GM10248 (cell line): ENCODE measurements at places on chromosomes 11 and 22.

GRCh38 chr11:3809624-3809928, 1.2 kb downstream of the PGAP2 start:
- DNase-seq: no peak

- DNase-seq: no peak
Measured at GRCh38 chr11:64906314-64906635, 10.7 kb downstream of the ATG2A start.

- DNase-seq: no peak
Measured at GRCh38 chr11:80860632-80861031, 1419.8 kb upstream of the TENM4 start.

GRCh38 chr11:132993991-132994502, 538.3 kb downstream of the OPCML start:
- DNase-seq: no peak

DNA sequence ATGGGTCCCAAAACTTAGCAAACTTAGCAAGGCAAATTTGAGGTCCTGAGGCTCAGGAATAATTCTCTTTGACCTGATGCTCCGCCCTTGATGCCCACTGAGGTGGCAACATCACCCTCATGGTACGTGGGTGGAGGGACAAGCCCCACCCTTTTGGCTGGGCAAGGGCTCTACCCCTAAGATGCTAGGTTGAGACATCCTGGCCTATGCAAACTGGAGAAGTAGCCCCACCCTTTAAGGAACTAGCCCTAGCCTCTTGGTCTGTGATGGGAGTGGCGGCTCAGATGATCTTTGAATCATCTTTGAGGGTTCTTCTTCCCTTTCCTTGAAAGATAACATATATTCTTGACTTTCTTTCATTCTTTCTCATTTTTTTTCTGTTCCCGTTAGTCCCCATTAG, 32.9 kb downstream of the CABIN1 start:
- DNase-seq: no peak

GRCh38 chr11:1751999-1752906, 1.9 kb upstream of the IFITM10 start:
- DNase-seq: no peak

DNA sequence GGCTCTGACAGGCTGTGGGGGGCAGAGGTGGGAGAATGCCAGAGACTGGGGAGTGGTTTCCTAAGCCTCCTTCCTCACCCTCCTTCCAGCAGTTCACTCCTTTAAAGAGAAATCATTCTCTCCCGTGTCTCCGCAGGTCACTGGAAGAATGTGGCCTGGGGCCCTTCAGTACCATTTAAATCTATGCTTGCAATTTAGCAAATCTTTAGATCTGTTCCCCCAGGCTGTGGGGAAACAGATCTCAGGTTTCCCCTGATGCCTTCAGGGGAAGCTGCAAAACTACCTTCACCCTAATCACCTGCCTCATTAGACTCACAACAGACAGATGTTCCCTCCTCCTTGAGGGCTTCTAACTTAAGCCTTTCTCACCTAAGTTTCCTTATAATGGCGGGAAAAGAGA, 55.3 kb downstream of the KIRREL3 start:
- no peak for DNase-seq

- DNase-seq: no peak
Measured at GRCh38 chr11:131483453-131483852, 113.0 kb downstream of the NTM start.

DNA sequence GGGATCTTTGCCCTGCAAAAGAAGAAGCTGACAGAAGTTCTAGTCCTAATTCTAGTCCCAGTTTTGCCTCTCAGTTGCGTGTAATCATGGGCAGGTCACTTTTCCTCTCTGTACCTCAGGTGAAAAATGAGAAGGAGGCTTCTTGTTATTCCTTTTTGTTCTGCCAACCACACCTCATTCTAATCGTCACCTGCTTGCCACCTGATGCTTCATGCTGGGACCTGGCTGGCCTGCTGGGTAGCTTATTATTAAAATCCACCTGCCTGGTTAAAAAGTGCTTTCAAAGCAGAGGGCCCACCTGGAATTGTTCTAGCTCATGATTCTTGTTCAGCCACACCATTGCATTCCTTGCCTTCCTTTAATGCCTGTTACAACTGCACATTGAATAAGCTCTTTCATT, 8.4 kb upstream of the ALG8 start:
- no peak for DNase-seq

GRCh38 chr22:20646906-20647305, 127.0 kb upstream of the SERPIND1 start:
- no peak for DNase-seq

DNA sequence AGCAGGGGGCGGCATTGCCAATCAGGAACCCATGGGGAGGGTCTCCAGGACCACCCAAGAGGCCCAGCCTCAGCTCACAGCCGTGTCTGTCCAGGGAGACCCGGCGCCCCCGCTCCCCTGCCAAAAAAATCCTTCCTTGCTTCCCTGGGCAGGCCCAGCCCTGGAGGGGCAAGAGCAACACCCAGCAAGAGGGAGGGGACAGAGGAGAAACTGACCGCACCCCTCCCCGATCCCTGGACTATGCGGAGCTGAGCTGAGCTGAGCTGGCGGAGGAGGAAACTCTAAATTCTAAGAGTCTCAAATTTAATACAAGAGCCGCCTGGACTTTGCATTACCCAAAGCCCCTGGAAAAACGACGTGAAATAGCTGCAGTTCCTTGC, 52.0 kb upstream of the SHISAL1 start:
- no peak for DNase-seq

GRCh38 chr11:118604566-118604965, 2.8 kb upstream of the PHLDB1 start:
- DNase-seq: no peak

DNA sequence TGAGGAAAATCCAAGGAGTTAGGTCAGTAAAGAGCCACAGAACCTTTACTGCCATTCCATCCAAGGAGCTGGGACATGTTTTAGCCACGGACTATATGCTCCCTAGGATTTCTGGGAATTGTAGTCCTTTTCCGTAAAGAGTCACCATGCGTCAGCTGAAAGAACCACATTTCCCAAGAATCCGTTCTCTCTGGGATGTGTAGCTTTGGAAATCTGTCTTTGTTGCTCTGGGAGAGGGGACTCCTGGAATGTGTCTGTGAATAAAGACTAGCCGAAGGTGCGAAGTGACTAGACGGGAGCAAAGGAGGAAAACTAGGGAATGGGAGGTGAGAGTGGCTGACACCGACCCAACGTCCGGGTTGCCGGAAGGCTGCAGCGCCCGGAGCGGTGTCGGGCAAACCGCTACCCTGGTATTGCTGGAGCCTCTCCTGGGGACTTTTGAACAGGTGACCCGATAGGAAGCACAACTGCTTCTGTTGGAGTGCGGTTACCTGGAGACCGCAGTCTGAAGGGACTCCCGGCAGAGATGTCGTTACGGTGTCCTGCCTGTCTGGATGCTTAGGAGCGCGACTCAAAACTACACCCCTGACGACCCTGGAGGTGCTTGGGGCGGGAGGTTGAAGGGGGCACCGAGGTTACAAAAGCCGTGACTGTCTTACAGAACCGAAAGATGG, at the start of gene IFTAP:
TSS of gene IFTAP (plus strand) at position 187 of the 674 bp plus-strand sequence. CDS start 15,602 bp downstream, outside the sequence.
- DNase-seq: peak; percentile 23

DNA sequence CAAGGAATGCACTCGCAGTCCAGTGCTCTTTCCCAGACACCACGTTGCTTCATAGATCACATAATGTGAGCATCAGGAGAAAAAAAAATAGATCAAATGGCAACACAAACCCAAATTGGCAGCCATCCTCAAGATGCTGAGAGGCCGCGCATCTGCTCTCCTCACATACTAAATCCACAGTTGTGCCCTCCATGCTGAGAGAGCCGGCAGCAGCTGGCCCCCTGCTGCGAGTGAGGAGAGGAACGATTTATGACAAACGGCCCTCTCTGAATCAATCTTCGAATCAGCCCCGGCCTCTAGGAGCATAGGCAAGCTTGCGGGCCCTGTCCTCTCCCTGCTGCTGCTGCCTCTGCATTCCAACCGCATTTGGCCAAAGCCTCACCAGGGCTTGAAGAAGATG, 159.9 kb upstream of the TENM4 start:
- DNase-seq: no peak

GRCh38 chr11:43632181-43632580, 48.4 kb upstream of the HSD17B12 start:
- DNase-seq: no peak

DNA sequence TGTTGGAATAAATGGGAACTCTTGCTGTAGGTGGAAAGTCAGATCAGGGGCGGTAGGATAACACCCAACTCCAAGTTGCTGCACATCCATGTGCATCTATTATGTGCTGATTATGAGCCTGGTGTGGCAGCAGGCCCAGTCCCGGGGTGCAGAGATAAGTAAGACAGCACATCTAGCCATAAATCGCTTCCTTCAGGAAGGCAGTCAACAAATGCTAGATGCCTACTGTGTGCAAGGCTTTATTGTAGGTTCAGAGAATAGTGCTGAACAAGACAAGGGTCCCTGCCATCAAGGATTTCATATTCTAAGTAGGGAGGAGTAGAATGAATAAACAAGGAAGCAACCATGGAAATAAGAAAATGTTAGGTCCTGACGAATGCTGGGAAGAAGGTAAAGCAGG, 110.2 kb downstream of the PKNOX2 start:
- DNase-seq: no peak

- DNase-seq: no peak
Measured at GRCh38 chr22:20567993-20568417, 60.6 kb downstream of the MED15 start.

DNA sequence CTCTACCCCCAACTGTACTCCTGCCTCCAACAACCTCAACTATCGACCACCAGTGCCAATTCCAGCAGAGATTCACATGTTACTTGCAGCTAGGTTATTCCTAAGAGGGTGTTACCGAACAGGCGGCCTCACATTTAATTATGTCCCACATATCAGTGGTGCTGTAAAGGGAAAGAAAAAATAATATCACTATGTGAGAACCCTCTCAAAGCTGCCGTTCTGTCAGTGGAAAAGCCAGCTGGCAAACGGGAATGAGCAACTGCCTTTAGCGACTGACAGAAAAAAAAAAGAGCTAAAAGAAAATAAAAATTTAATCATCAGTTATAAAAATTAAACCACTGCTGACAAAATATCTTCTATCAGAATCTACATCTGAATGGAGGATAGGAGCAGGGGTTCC, 270.8 kb upstream of the NARS2 start:
- DNase-seq: no peak

DNA sequence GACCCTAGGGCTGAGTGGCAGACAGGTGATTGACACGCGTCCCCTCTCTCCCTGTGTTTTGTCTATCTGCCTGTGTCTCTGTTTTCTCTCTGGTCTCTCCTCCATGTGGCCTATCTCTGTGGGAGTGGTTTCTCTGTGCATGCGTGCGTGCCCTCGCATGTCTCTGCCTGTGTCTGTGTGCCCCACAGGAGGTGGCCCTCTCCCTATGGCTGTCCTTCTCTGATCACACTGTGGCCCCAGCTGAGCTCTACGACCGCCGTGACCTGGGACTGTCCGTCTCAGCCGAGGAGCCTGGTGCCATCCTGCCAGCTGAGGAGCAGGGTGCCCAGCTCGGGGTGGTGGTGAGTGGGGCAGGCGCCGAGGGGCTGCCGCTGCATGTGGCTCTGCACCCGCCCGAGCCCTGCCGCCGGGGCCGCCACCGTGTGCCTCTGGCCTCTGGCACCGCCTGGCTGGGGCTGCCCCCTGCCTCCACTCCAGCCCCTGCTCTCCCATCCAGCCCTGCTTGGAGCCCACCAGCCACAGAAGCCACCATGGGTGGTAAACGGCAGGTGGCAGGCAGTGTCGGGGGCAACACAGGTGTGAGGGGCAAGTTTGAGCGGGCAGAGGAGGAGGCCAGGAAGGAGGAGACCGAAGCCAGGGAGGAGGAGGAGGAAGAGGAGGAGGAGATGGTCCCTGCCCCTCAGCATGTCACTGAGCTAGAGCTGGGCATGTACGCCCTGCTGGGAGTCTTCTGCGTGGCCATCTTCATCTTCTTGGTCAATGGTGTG, 11.6 kb downstream of the TMEM132A start:
- no peak for DNase-seq

GRCh38 chr11:2898366-2899079, 12.9 kb upstream of the CDKN1C start:
- DNase-seq: no peak
